ENCODE measurements at places on chromosomes 12 and 14.

DNA sequence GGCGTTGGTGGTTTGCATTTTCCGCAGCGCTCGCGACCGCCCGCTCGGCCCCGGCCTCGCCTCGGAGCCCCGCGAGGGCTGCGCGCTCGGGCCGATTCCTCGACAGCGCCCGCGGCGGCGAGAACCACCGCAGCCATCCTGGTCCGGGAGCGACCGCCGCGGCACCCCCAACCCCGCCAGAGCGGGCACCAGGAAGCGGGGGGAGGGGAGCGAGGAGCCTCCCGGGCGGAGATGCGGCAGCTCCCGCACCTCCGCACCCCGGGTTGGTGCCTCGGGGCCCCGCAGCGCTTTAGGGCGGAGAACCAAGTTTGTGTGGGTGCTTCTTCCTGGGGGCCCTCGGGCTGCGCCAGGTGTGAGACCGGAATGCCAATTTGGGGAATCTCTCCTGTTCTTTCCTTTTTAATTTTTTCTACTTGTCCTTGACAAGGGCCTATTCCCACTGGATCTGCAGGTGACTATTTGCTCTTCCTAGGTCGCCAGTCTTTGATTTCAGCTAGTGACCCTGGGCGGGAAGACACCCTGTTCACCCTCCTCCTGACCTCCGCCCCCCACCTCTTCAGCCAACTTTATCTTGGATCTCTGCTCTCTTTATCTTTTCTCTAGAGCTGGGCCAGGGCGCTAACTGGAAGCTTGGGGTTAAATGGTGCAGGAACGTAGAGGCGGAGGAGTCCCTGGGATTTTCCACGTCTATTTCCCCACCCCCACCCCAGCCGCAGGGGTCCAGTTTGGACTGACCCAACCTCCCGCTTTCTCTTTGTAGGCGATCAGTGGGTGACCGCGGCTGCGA is at the start of gene SOCS2:
Gene SOCS2 (plus strand): TSS at position 751 of the 787 bp plus-strand sequence. CDS start 223 bp downstream, outside the sequence.
- no peak for DNase-seq

GRCh38 chr12:51389302-51389999 is 1.8 kb downstream of the GALNT6 start:
- no peak for DNase-seq

DNA sequence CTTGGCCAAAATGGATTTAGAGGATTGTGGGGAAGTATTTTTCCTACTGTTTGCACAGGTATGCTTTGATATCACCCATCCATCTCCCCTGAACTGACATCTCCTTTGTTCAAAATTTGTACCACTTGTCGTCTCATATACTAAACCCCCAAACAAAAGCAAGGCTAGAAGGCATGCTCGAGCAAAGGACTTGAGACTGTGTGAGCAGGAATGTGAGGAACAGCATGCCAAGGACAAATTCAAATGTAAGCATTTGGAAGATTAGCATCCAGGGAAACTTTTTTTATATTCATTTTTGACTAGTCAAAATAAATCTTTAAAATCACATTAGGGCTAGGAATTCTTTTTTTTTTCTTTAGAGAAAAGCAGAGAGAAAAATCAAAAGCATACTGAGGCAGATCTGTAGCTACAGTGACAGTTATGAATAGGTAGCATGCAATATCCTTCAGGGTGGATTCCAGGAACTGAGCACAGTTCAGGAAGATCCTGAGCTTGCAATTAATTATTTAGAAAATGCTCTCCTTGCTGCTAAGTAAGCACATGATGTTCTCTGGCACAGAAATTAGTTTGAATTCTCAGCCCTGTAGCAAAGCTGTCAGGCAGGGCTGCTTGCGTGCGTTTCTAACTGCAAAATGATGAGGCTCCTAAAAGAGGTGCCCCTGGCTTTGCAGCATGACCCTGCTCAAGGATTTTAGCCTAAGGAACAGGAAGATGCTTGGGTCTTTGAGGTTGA is 327.7 kb downstream of the LRIG3 start:
- DNase-seq = no peak

GRCh38 chr12:56806303-56806702 is 43.2 kb downstream of the HSD17B6 start:
- DNase-seq = no peak

GRCh38 chr14:61203081-61203753 is 77.9 kb downstream of the TMEM30B start:
- DNase-seq = no peak

DNA sequence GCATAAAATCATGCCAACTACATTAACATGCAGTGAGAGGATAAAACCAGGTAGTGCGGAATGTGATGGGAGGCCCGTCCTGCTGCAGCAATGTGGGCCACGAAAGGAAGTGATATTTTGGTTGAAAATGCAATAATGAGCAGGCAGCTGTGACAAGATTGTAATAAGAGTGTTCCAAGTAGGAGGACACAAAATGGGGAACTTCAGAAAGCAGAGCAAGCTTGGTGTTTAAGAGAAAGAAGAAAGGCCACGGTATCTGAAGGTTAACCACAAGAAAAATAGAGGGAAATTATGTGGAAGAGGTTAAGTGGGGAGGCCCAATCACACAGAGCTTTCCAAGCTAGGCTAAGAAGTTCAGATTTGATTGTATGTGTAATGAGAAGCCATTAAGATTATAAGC is 34.3 kb downstream of the OVCH1 start:
- DNase-seq = no peak

DNA sequence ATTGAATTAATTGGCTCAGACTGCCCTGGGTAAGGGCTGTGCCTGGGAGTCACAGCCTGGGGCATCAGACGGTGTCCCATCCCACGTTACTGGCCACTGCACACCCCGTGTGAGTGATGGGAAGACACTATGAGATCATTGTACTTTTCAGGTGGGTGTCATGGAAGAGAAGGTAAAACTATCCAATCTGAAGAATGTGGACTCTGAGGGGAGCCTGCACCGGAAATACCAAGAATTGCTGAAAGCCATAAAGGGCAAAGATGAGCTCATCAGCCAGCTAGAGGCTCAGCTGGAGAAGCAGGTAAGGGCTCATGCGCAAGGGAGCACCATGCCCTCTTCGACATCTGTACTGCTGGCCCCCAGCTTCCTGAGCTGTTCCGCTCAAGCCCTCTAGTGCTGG is 24.0 kb downstream of the PLEKHH1 start:
- DNase-seq = no peak

DNA sequence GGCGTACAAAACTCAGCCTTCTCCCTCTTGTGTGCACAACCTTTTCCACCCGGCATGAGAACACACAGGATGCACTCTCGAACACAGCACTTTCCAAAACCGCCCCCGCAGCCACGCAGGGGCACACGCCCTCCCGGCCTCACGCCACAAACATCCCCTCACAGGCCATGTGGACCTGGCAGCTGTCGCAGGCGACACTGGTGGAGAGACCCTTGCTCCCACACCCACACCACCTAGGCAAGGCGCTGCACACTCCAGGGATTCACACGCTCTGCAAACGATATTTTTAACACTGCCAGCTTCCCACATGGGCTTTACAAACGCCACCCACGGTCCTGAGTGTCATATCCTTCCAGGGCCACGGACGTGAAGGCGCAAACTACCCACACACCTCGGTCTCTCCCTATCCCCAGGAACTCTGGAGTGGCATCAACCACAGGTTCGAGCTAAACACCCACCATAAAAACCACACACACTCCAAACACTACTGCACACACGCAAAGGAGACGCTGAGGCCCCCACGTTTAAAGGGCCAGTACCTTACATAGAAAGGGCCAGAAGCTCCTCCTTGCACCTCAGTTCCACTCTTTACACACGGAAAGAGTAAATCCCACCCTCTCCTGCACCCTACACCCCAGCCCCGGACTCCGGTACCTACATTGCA is 12.4 kb upstream of the ITGB7 start:
- DNase-seq = peak; percentile 35

GRCh38 chr12:7444537-7444936 is 584 bp upstream of the CD163L1 start:
- no peak for DNase-seq

- DNase-seq = no peak
These were observed 88.3 kb upstream of the PTHLH start for GRCh38 chr12:28060871-28061270.

DNA sequence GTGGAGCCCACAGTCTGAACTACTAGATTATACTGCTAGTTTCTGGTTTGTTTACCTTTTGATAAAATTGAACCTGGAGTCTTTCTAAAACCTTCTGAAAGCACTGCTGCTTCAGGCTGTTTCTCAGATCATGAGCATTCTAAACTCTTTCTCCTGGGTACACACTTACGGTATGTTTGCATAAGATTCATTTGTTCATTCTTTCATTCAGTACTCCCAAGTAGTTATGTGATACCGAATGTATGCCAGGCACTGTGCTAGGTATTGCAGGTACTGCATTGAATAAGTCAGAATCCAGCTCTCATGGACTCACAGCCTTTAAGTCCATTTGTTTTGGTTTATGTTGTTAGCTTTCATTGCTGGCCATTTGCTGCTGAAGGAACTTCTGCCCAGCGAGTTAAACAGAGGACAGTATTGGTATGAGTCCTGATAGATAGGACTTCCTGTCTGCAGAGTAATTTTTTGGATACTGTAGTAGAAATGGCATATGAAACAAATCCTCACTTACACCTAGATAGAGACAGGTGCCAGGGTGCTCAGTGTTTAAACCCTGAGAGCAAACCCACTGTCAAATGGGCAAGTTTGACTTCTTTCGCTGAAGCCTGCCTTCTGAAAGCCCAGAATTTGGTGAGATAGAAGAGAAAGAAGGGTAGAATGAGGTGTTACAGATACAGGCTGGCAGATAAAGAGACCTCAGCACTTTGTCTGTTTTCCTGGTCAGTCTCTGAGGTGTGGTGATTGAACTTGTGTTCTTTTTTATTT is 2.1 kb downstream of the SUSD6 start:
- no peak for DNase-seq

- no peak for DNase-seq
These were observed 1.9 kb downstream of the APEX1 start for GRCh38 chr14:20456971-20457370.
